ENCODE measurements at places on chromosomes 5 and 9.

- DNase-seq = no peak
Measured at GRCh38 chr5:159764283-159765134, 151.8 kb upstream of the ADRA1B start.

- DNase-seq = no peak
Measured at GRCh38 chr5:178436326-178436940, 153.8 kb downstream of the COL23A1 start.

DNA sequence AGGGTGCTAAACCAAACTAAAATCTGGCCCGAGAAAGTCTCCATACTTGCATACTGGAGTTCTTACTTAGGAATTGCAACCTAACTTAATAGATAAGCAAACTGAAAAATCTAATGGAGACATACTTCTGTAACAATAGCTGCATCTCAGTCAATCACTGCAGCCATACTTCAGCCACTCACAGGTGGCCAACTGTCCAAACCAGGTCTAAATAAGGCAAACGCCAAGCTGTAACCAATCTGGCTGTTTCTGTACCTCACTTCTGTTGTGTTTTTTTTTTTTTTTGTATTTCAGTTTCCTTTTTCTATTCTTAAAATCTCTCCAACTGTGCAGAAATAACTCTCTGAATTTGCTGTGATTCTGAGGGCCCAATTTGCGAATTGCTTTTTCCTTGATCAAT is 4.4 kb upstream of the NDUFB6 start:
- no peak for DNase-seq

GRCh38 chr9:83523684-83524083 is 14.5 kb downstream of the FRMD3 start:
- no peak for DNase-seq

DNA sequence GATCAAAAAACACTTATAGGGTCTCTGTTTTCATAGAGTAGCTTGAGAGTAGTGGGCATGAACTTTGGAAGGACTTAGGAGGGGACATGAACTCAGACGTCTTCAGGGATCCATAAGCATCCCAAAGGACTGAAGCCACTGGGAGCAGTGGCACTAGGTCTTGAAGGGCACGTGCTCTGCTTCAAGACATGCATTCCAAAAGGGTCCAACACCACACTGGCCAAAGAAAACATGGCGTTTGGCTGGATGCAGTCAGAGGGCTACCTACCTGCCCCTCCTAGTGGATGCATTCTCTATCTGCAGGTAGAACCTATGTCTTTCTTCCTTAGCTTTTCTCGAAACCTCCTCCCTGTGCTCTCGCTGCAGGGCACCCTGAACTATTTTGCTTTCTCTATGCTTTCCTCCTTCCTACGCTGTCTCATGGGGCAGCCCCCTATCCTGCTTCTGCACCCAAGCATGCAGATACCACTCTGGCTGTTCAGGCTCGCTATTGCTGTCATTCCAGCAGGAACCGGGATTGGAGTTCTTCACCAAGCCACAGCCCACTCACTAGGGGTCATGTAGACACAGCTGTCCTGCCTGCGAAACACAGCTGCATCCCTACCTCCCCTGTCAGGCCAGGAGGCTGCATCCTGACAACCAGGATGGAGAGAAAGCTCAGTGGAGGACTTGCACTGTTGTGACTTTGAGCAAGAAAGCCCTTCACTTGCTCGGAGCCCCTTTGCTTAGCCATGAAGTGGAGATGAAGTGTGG is 11.9 kb downstream of the FAM240B start:
- no peak for DNase-seq

GRCh38 chr5:142201471-142201887 is 92.9 kb downstream of the NDFIP1 start:
- DNase-seq = no peak

DNA sequence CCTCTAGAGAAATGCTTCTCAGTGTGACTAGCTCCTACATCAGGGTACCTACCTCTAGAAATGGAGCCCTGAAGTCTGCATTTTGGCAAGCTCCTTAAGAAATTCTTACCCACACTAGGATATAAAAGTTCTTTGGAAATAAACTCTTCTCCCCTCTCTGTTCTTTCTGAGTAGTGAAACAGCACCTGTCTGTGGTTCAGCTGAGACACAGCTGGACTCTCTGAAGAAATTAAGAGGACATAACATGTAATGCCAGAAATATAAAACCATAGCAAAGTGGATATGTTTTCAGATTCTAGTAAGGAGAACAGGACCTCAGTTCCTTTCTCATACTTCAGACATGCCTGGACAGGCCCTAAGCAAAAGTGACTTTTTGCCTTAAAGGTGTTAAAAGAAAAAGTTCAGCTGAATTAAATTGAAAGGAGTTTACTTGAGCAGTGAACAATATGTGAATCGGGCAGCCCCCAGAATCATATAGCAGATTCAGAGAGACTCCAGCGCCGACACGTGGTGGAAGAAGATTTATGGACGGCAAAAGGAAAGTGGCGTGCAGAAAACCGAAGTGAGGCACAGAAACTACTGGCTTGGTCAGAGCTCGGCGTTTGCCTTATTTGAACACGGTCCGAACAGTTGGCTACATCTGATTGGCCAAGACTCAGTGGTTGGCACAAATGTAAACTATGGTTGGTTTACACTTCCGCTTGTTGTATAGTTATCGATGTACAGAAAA is 64.5 kb downstream of the PRKACG start:
- DNase-seq = no peak

DNA sequence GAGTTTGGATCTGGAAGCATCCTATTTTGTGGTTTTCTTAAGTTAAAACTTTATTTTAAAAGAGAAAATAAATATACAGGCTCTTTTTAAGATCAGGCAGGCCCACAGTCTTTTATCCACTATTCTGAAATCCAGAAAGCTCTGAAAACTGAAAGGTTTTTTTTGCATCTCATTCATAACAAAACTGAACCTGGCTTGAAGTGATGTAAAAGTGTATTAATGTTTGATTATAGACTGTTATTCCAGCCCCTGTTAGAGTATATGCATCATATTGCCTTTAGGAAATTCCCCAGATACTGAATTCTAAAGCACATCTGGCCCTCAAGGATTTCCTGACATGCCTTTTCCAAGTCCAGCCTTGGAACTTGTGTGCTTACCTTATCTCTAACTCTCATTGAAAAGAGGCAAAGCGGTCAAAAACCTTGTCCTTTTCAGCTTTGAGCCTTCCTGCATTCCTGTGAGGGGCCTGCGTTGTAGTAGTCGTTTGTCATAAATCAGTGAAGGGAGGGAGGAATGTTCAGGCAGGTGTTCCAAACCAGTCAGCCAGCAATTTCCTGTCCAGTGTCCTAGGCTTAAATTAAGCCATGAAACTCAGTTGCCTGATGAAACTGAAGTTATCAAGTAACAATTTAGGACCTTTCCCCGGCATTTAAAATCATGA is 110.4 kb downstream of the TLE4 start:
- DNase-seq = no peak

GRCh38 chr5:180373454-180373853 is 20.3 kb upstream of the GFPT2 start:
- no peak for DNase-seq

GRCh38 chr5:164351245-164351834 is 845.9 kb downstream of the MAT2B start:
- DNase-seq = no peak

- no peak for DNase-seq
Measured at GRCh38 chr9:89524963-89525362, 27.1 kb upstream of the SEMA4D start.

- DNase-seq = no peak
Measured at GRCh38 chr5:33448118-33448517, 7.4 kb downstream of the TARS1 start.

- DNase-seq = no peak
Measured at GRCh38 chr5:76500633-76501393, 97.7 kb downstream of the IQGAP2 start.

DNA sequence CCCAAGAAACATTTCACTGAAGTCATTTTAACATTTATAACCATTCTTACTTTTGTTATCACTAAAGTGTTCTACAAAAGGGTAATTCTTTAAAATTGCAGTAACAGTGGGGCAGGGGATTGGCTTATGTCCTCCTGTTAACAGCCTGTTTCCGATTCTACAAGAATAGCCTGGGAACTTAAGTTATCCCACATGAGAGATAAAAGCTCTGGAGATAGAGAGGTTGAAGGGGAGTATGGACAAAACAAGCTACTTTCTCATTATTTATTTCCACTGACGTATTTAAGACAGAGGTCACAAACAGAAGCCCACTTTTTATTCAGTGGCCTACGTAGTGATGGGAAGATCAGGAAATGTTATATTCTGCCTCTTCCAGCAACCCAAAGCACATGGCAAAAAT is 98.7 kb downstream of the EPB41L4A start:
- no peak for DNase-seq

DNA sequence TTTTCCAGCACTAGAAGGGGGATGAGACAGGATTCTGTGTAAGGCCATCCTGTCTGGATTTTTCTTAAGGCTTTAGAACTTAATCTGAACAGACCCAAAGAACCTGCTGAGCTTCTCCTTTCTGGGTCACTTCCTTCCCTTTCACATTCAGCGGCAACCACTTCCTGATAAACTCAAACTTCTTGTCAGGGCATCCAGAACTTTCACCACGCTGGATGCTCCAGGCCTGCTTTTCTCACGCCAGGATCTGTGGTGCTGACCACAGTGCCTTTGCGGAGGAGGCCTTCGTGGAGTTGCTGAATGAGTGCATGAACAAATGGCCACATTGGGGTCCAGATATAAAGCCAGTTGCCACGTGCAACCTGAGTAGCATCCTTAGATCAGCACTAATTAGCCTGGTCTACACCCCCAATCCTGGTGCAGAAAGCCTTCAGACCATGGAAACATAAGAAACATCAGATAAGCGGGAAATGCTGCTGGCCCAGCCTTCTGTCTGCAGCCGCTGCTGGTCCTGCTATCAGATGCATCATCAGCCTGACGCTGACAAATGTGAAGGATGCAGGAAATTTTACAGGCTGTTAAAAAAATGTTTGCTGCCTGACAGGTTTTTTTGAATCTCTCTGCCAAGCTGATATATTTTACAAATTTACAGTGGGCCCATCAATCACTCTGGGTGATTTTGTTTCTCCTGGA is 75.3 kb upstream of the BARHL1 start:
- DNase-seq = no peak

- DNase-seq = no peak
Measured at GRCh38 chr9:92360083-92360482, 34.3 kb downstream of the CENPP start.

DNA sequence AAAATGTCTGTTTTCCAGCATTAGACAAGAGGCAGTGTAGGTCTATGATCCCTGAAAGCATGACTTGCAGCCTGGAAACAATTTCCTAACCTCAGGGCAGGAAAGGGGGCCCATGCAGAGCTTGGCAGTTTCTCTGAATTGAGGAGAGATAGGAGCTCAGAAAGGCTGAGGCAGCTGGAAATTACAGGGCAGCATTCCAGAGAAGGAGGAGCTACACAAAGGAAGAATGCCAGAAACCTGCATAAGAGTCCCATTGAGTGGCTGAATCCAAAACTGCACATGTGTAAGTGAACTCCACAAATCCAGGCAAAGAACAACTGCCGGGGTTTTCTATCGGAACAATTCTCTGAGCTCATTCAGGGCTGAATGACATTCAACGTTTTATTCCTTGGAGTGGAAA is 346.8 kb downstream of the PIK3R1 start:
- DNase-seq = no peak

DNA sequence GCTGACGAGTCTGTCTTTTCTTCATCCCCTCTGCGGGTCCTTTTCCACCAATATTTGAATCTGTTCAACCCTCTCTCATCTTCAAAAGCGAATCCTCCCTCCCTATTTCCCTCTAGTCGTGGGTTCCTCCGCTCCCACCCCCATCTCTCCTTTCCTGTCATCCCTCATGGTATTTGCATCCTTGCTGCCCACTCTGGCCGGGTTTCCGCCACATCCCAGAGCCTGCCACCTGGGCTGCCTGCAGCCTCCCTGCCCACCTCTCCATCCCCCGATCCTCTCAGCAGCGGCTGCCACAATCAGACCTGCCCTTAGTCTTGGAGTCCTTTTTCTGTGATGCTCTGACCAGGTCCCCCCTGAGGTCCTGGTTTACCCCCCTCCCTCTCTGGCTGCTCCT is 44.9 kb downstream of the JADE2 start:
- no peak for DNase-seq

DNA sequence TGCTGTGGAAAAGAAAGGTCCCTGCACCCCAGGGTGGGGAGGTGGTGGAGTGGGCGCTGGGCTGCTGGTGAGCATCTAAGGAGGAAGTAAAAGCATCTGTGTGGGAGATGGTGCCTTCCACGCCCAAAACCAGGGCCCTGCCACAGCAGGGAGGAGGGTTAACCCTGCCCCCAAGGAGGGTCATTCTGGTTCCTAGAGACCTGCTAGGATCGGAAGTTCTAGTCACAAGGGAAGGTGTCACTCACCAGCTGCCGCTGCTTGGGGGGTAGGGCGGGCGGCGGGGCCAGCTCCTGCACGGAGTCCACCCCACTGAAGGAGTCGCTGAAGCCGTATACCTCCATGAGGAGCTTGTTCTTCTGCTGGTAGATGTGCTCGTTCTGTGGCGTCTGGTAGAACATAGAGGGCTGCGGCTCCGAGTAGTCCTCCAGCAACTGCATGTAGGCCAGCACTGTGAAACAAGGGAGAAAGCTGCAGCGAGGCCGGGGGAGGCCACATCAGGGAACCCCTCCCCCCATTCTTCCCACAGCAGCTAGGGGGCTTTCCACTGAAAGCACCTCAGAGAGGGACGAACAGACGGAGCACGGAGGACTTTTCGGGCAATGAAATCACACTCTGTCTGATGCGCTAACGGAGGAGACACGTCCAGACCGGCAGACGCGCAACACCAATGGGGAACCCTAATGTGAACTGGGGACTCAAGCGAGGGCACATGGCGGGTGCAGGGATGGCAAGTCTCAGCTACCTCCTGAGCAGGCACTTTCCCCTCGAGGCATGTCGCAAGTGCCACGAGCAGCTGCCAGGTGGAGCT is 76.4 kb downstream of the PRRT1B start:
- DNase-seq = no peak

DNA sequence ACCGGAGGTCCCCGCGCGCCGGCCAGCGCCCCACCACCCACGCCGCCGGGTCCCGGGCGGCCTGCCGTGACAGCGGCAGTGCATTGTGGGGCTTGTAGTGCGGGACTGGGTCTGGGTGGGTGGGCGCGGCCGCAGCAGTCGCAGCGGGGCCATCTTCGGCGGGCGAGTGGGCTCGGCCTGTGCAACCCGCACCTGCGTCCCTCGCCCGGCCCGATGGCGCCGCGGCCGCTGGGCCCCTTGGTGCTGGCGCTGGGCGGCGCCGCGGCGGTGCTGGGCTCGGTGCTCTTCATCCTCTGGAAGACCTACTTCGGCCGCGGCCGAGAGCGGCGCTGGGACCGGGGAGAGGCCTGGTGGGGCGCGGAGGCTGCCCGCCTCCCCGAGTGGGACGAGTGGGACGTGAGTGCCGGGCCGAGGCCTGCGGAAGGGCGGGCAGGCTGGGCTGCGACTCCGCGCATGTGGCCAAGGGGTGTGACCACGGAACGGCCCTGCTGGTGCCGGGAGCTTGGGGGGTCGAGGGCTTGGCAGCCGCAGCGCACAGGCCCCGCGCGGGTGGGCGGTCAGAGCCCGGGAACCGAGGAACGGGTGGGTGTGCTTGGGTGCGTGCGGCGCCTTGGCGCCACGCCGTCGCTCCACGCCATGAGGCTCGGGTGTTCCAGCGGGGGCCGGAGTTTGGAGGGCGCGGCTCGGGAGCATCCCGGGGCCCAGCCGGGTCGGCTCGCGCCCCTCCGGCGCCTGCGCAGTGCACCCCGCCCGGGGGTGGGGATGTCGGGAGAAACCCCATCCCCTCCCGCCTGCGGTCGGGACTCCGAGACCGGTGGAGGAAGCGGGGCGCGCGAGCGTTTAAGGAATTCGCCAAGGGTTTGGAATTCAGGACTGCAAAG is at the start of gene ARL10:
Gene ARL10 (plus strand): TSS at position 137 of the 881 bp plus-strand sequence. CDS start 77 bp downstream, at position 214.
- DNase-seq = peak; percentile 45

GRCh38 chr9:72140586-72140985 is 8.7 kb upstream of the GDA start:
- DNase-seq = no peak

GRCh38 chr5:135398160-135398854 is 724 bp downstream of the MACROH2A1 start:
- peak; percentile 18 for DNase-seq
